Kidney epithelial cell (primary cell): ENCODE measurements at places on chromosomes 12 and 14. TPM values are rescaled to one million over a fixed set of nuclear protein-coding genes. Genes with fewer than 3 reads are reported as not detected.

Gene ZBTB42
- 8.4 and 13.8 TPM in 2 replicates for total RNA-seq

Gene AICDA
- 1.3 TPM in 2 replicates for total RNA-seq

Gene G2E3
- 8.7 and 9.1 TPM in 2 replicates for total RNA-seq

Gene RESF1
- 32.3 and 33.0 TPM in 2 replicates for total RNA-seq

Gene GARIN6
- total RNA-seq = not detected in 2 replicates

Gene FAM186B
- 0.14 and 0.21 TPM in 2 replicates for total RNA-seq

Gene PSMA6
- 181 and 214 TPM in 2 replicates for total RNA-seq

Gene DBX2
- total RNA-seq = not detected in 2 replicates
